ENCODE measurements at places on chromosomes 11 and 22.

DNA sequence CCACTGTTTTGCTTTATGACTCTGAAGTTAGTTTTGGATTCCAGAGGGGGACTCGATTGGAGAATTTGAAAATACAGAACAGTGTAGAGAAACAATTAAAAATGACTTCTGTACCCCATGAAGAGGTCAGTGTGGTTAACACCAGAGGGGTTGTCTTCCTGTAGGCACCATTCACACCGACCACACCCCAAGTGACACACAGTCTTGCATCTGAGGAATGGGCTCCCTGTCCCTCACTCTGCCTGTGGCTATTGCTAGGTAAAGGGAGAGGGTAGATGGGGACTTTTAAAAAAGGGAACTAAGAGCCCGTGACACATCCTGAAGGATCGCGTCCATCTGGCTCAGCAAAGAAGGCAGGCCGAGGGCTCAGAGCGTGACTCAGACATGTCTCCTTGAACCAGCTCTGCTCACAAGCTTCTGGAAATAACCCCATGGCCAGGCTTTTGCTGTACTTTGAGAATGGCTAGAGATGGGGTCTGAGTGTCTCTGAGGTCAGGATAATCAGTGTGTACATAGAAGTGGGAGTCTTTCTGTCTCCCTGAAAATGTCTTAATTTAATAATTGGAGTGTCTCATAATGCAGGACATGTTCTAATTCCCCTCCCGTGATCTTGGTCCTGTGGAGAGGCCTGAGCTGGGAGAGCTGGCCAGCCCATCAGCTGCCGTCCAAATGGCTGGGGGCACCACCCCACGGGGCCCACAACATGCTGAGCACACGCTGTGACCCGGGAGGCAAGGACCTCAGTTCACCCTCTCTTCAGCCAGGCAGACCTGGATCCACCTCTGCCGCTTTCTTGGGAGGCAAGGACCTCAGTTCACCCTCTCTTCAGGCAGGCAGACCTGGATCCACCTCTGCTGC lies 39.3 kb downstream of the SGSM1 start:
- DNase-seq = no peak

DNA sequence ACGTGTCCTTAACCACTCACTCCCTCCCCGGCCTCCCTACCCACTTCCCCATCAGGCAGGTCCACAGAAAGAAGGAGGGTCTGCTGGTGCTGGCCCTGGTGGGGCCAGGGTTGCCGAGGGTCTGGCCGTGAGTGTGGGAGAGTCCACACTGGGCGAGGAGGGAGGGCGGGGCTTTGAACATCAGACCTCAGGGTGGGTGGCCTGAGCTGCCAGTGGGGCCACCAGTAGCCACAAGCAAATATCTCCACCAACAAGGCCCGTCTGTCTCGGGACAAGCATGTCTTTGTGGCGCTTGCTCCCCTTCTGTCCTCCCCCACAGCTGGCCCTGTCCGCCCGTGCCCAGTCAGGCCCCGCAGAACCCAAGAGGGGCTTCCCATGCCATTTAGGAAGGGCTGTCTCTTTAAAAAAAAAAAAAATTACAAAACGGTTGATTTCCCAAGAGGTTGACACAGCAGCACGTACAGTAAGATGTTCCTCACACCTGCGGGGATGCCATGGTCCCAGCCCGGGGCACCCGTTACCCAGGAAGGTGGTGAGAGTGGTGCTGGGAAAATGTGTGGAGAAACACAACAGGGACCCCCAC lies 17.7 kb upstream of the TALDO1 start:
- no peak for DNase-seq

- no peak for DNase-seq
Measured at GRCh38 chr22:31040542-31041398, 40.3 kb upstream of the SMTN start.

DNA sequence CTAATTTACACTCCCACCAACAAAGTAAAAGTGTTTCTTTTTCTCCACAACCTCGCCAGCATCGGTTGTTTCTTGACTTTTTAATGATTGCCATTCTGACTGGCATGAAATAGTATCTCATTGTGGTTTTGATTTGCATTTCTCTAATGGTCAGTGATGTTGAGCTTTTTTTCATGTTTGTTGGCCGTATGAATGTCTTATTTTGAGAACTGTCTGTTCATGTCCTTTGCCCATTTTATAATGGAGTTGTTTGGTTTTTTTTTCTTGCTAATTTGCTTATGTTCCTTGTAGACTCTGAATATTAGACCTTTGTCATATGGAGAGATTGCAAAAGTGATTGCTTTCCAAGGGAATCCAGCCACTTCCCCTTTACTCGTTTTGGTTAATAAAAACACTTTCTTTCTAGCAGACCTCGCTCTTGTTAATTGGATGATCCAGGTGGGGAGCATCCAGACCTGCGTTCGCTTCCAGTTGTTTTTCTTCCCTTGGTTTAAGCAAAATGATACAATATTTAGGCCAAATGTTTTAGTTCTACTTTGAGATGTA lies 17.1 kb upstream of the APOL4 start:
- no peak for DNase-seq

- no peak for DNase-seq
Measured at GRCh38 chr22:41530890-41531714, 13.2 kb downstream of the POLR3H start.

DNA sequence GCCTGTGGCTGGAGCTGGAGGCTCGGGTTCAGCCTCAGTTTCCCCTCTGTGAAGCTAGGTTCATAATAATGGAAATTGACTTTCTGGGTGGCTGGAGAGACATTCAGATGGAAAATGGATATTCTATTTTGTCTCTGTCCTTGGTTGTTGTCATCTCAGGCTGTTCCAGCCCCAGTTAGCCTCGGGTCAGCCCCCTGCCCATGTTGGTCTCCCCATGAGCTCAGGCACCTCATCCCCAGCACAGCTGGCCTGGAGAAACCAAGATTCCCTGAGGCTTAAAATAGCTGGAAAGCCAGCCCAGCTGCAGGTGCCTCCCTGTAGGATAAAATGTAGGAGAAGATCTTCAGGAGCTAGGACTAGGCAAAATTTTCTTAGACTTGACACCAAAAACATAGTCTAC lies 129.5 kb downstream of the MED15 start:
- DNase-seq = no peak

DNA sequence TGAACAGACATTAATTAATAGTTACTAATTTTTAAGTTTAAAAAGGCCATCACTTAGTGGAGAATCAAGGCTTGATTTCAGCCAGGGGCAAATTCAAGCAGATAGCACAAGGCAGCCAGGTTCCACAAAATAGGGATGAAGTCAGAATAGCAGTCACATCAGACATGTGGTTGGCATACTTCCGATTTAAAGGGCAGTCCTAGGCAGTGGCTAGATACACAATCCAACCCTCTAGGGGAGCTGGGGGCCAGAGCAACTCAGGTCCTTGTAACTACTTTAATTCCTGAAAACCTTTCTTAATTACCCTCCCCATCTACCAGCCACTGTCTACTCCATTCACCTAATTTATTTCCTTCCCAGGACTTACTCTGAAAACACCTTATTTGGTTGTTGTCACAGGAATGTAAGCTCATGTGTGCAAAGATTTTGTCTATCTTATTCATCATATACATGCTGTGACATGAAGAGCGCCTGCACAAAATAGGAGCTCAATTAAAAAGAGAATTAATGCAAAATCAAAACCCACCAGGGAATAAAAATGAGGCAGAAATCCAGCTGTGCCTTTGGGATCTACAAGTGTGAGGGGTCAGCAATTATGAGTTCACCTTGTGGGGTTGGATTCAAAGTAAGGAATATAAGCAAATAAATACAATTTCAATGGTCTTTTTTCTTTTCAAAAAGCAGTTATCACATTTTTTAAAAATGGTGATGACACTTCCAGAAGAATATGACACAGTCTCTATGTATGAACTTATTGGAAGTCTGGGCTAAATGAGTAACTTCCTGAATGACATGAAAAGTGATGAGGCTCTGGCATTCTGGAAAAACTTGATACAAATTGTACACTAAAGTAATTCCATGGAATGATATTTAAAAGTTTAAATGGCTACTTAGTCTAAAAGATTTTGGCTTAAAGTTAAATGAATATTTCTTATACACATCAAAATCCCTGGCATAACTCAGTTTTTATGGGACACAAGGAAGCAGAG lies 53.8 kb downstream of the COPB1 start:
- DNase-seq = no peak

- no peak for DNase-seq
Measured at GRCh38 chr11:57499413-57499982, 16.0 kb downstream of the SLC43A1 start.

DNA sequence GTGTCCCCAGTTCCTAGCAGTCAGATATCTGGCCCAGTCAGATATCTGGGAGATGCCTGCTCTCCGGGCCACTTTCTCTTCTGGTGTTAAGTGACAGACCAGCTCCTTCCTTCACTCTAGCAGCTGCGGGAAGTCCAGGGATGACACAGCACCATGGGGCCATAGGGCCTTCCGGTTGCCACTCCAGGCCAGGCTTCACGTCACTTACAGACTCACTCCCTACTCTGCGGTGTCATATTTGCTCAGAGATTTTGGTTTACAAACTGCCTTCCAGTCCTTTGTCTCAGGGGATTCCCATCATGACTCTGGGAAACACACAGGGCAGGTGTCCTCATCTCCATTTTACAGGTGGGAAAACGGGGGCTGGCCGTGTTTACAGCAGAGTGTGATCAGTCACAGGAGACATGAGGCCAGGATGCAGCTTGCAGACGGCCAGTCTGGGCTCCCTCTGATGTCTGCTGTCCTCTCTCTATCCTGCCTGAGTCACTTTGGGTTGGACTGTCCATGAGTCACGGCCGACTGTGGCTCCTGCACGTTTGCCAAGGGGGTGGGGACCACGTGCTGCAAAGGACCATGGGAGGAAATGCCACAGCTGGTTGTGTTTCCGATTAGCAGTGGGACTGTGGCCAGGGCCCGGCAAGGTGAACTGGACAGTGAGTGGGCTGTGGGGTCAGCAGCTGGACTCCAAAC lies 8.2 kb upstream of the TBC1D22A start:
- no peak for DNase-seq

DNA sequence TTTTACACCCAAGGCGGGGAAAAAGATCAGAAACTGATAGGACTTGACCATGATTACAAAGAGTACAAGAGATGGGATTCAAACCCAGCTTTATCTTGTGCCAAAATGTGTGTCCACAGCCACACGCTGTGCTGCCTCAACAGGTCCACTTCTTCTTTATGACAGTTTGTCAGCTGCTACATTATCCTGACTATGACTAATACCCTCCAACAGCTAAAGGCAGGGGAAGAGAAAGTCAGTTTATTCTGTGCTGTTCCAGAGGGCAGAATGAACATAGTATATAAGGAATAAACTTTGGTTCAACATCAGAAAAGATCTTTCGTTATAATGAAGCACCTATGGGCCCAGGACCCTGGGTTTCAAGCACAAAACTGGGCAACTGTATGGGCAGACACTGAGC lies 668.2 kb upstream of the TENM4 start:
- no peak for DNase-seq

- DNase-seq = no peak
Measured at GRCh38 chr22:49268924-49269323, 558.7 kb downstream of the BRD1 start.

GRCh38 chr11:35748644-35749043 lies 86.1 kb downstream of the TRIM44 start:
- no peak for DNase-seq

GRCh38 chr11:116750070-116750718 lies 22.6 kb downstream of the BUD13 start:
- no peak for DNase-seq

- DNase-seq = no peak
Measured at GRCh38 chr22:32926600-32926999, 125.1 kb downstream of the TIMP3 start.

GRCh38 chr11:64219354-64219684 lies 6.7 kb downstream of the TRPT1 start:
- DNase-seq = no peak

GRCh38 chr11:65182258-65183170 lies 786 bp downstream of the CAPN1 start:
- DNase-seq = no peak

GRCh38 chr11:93494357-93494756 lies 48.8 kb downstream of the SMCO4 start:
- DNase-seq = no peak

DNA sequence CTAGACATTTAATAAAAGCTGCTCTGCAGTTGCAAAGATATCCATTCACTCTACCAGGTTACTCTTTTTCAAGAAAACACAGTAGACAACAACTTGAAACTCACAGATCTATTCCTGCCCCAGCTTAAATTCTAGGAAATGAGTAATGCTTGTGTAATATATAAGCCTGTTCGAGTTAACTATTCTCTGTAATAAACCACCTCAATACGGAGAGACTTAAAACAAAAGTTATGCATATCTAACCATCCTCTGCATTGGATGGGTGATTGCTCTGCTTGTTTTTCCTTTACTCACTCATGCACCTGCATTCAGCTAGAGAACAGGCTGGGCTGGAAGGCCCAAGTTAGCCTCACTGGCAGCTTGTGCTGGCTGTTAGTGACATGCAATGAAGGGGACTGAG lies 13.3 kb downstream of the LRRC4C start:
- DNase-seq = no peak

DNA sequence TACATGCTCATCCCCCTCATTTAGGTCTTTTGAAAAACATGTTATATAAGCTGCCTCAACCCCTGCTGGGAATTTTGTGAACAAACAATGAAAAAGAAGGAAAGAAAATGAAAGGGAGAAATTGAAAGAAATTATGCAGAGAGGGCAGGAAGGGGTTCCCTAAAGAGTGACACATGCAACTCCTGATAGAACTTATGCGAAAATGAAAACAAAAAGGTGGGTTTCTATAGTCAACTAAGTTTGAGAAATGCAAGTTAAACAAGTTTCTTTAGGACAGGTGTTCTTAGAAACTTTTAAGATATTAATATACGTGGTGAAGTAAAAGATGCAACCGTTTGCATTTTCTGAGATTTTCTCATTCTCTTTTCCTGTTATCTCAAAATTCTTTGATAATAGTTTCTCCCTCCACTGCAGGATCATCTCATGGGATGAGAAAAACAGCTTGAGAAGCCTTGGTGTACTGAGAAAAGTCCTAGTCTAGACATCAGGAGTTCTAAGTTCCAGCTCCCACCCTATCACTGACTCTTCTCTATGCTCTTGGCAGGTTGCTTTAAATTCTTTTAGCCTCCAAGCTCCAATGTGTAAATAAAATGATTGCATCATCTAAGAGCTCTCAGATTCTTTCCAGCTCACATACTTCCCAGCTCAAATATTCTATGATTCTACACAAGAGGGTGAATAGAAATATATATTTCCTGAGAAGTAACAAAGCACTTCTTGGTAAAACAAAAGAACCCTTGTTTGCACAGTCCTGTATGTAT lies 109.2 kb downstream of the FAM76B start:
- DNase-seq = no peak

DNA sequence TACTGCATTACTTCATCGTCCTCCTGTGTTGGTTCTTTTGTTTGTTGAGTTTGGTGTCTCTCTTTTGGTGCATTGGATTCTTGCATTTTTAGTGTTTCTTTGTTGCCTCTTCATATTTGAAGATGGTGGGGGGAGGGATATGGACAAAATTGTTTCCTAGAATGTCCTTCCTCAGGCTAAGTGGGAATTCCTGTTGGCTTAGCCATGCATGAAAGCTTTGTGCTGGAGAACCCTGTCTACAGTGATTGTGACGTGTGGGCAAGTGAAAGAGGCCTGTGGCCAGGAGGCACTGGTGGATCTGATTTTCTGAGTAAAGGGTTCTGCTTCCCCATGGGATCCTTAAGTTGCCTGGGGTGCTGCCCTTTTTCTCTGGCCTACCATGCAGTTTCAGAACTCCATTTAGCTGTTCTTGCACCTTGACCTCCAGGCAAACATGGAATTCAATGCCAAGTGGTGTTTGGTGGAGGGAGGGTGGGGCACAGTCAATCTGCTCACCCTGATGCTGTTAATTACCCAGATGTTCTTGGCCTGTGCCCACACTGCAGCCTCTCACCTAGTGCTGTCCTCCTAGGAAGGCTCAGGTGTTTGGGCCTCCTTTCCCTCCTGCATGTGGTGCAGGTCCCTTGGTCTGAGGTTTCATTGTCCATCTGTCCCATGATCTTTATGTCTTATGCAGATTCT lies 46.3 kb upstream of the SLC22A12 start:
- no peak for DNase-seq
